ENCODE measurements at places on chromosomes 5 and 9. TPM values are rescaled to one million over a fixed set of nuclear protein-coding genes. Genes with fewer than 3 reads are reported as not detected.

DNA sequence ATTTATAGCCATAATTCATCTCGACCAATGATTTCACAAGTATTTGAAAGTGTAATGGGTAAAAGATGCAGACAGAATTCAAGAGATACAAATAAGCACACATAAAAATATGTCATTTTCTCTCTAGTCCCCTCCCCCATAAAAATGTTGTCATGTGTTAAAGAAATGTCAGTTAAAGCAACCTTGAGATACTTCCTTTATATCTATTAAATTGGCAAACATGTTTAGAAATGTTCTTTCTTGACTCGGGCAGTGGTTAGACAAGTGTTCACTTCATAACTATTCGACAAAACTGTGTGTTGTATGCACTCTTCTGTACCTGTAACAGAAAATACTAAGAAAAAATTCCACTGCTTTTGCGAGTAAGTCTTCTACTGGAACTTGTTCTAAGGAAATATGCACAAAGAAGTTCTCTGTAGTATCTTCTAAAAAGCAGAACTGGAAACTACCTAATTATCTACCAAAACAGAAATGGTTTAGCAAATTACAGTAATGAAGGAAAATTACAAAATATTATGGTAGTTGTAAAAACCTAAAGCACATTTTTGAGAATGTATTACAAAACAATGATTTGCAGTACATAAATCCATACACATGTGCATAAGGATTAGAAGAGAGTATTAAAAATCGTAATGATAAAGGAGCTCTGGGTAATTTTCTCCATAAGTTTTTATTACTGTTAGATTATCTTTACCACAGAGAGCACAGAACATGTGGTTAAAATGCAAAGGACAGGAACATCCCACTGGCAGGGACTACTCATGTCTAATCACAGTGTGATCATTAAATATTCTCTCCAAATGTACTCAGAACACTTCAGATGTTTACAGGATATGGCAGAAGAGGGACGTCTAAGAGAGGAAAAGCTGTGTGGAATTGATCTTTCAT lies 35.9 kb downstream of the FBXW2 start:
- DNase-seq = no peak

The JAKMIP2 gene
- not detected for total RNA-seq

GRCh38 chr5:54537725-54538124 lies 20.2 kb downstream of the SNX18 start:
- no peak for DNase-seq

- peak; percentile 25 for DNase-seq
These were observed 341.1 kb downstream of the ASTN2 start for GRCh38 chr9:117073539-117074341.

DNA sequence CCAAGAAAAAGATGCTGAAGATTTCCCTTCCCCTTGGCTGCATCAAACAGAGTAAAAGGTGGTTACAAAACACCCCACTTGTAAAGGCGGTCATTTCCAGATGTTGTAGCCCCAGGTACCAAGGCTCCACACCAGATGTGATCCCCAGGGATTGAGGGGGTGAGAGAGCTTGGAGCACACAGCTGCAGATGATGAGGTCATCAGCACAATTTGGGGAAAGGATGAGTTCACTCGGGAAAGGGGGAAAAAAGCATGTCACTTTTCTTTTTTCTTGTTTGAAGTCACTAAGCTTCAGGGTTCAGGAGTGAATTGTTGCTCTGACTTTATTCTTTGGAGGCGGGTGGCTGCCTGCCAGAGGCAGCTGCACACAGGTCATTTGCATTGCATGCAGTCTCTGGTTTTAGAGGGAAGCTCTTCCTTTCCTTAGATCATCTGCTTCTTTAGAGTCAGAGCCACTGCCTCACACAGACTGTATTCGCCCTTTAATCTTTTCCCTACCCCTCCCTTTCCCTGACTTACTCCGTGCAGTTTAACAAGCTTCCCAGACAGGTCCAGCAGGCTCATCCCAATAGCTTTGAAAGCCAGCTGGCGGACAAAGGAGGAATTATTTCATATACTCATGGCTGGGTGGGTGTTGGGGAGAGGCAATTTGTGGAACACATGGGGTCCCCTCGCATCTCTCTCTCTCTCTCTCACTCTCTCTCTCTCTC lies 409.3 kb upstream of the SLC24A2 start:
- no peak for DNase-seq

DNA sequence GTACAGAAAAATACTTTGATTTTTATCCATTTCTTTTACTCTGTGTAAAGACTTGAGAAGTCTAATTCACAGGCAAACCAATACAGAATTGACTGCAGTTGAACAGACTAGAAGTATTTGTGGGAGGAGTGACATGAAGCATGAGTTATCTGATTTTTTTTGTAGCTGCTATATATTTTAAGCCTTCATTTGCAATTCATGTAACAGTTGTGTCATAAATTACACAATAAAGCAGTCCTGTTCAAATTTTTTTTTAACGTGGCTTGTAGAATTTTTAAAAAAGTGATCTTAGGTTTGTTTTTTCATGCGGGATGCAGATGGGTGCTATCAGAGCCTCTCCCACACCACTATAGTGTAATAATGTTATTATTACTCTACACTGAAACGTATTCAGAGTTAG lies 2.9 kb upstream of the MAML1 start:
- DNase-seq = no peak

The C5orf58 gene
- total RNA-seq = not detected

GRCh38 chr9:20507431-20507830 lies 114.9 kb downstream of the MLLT3 start:
- DNase-seq = no peak

The PCDHGA4 gene
- not detected for total RNA-seq

The PRRT1B gene
- total RNA-seq = not detected

DNA sequence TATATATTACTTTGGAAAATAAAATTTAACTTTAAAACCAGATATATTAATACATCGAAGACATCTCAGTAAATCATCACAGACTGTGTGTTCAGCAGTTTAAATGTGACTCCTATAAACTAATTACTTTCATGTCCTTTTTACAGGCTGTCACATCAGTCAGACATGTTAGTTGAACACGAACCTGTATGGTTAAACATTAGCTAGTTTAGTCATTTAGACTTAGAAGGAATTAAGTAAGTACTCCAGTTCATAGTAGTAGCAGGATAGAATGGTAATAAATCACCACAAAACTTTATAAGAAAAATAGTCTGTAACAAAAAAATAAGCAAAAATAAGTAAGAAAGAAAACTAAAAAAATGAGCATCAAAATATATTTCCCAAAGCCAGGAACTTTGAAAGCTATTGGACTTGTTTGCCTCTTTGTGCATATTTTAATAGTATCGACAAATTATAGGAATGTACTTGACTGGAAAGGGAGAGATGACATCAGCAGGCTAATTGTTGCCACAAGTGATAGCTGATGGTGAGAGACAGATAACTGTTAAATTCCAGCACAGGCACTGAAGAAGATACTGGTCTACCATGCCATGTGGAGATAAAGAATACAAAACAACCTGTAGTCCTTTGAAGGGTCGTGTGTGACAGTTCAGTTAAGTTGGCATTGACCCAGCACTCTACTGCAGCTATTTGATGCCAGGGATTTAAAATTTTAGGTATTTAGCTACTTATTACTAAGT lies 83.9 kb downstream of the RIC1 start:
- DNase-seq = peak; percentile 63

- DNase-seq = no peak
These were observed 116.1 kb downstream of the GIN1 start for GRCh38 chr5:103003872-103004271.

The KIAA1958 gene
- 6.9 TPM for total RNA-seq

- no peak for DNase-seq
These were observed 31.7 kb upstream of the PRXL2C start for GRCh38 chr9:96686638-96687335.

The CDC25C gene
- 13.4 TPM for total RNA-seq

DNA sequence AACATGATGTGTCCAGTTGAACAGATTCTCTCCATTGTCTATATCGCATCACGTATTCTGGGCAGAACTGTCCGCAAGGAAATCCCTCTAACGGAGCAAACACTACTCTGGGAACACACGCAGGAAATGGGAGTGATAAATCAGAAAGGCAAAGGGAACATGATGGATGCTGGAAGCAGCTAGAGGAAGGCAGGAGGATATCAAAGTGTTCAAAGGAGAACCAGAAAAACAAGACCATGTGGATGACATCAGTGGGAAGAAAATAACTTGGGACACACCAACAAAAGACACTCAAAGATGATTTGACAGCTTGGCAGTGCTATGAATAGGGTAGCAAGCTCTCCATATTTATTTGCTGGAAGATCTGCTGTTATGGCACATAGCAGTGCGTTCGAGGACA lies 142.9 kb downstream of the PLK2 start:
- no peak for DNase-seq

- DNase-seq = no peak
These were observed 8.3 kb upstream of the CHD1 start for GRCh38 chr5:98936948-98937715.
